ENCODE measurements at places on chromosomes 2 and 18.

- DNase-seq: no peak
Measured at GRCh38 chr2:46144133-46144800, 152.9 kb upstream of the EPAS1 start.

DNA sequence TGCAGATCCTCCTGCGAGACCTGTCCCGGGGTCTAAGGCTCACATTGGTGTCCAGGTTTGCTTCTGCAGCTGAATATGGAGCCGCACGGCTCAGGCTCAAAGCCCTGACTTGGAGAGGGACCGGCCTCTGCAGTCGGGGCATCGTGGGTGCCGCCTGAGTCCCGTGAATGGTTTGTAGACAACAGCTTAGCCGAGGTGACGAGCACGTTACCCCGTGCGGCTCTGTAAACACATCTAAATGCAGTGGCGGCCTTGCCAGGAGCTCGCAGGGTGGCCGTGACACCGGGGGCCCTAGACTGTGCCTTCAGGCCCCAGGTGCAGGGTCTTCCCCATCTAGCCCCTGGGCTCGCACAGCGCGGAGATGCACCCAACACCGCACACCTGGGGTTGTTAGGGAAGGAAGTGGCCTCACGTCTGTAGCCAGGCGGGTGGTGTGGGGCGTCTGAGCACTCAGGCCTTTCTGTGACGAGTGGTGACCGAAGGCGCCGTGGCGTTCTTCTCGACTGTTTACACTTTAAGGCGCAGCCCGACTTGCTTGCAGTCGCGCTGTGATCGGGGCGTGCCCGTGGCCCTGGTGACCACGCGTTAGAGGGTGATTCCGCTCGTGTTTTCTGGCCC, 91.6 kb downstream of the NFATC1 start:
- DNase-seq: no peak

DNA sequence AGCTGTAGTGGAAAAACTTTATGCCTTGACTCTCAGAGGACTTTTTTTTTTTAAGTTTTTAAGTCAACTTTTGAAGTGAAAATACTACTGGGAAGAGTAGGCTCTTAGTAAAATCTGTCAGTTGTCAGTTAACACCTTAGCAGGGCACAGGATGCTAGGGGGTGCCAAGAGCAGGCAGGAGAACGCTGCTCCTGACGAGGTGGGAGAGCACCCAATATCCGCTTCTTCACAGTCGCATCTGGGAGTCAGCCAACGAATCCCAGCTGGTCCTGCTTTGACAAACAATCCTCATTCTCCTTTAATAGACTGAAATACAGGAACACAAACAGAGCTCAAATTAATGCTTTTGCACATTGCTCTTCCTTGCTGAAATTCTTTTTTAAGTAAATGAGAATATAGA, 709.5 kb upstream of the ACVR2A start:
- no peak for DNase-seq

DNA sequence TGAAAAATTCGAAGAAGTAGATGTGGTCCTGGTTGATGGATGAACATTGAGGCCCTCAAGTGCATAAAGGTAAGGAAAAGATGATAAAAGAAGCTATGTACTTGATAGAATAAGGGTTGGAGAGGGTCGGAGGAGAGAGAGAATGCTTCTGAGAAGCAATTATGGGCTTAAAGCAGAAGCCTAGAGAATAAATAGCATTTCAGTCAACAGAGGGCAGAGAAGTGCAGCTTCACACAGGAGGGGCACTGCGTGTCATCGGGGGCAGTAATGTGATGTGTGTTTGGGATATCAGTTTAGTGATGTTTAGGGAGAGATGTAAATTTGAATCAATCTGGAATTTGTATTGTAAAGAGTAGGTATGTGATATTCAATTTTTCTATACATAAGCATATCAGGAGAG, 334.5 kb downstream of the PIK3C3 start:
- no peak for DNase-seq

- DNase-seq: no peak
Measured at GRCh38 chr2:168176402-168176801, 71.0 kb downstream of the STK39 start.

DNA sequence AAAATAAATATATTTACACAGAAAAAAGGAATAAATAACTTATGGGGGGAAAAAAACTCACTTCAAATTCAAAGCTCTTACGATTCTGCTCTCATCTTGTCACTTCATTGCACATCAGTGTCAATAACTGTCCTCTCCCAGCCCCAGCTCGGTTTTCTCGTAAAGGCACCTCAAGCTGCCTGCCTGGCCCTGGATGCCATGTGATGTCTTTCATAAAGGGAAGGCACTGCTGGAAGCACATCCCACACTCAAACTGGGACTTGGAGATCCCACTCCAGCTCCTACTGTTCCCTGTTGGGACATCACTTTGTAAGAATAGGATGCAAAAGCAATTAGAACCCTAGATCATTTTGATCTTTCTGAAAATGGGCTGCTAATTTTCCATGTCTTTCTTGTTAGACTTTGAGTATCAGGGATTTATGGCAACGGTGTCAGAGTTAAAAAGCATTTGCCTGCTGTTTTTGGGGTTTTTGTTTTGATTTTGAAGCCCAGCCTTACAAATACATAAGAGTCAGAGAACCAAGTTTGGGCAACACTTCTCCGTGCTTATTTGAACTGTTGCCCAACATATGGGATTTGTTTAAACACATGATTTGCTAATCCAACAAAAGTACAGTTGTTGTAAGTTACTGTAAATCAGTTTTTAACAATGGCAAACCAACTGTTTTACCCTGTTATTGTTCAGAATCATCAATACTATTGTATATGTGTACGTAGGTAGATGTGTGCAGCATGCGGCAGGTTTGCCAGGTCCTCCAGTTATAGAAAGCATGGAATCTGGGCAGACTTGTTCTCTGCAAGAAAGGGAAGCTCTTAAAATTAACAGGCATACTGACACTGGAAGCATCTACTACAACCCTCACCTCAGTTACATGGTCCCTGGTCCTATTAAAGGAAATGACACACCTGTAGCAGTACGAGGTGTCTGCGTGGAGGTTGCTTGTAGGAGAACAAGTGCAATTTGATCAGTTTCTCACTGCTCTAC, 20.6 kb downstream of the SERTAD2 start:
- DNase-seq: no peak

DNA sequence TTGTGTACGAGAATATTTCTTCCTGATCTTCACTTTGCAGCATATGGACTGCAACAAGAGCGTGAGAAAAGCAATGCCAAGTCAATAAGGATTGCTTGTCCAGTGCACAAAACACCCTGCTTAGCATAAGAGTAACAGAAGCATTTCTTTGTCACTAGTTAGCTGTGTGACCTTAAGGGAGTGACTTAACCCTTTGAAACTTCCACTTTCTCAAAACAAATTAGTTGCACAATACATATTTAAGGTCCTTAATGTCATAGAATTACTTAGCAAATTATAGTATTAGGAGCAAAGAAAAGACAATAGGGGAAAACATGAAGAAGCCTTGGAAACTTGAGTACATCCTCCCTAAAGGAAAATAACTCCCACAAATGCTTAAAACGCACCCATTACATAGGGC, 230.1 kb downstream of the RNF152 start:
- no peak for DNase-seq

DNA sequence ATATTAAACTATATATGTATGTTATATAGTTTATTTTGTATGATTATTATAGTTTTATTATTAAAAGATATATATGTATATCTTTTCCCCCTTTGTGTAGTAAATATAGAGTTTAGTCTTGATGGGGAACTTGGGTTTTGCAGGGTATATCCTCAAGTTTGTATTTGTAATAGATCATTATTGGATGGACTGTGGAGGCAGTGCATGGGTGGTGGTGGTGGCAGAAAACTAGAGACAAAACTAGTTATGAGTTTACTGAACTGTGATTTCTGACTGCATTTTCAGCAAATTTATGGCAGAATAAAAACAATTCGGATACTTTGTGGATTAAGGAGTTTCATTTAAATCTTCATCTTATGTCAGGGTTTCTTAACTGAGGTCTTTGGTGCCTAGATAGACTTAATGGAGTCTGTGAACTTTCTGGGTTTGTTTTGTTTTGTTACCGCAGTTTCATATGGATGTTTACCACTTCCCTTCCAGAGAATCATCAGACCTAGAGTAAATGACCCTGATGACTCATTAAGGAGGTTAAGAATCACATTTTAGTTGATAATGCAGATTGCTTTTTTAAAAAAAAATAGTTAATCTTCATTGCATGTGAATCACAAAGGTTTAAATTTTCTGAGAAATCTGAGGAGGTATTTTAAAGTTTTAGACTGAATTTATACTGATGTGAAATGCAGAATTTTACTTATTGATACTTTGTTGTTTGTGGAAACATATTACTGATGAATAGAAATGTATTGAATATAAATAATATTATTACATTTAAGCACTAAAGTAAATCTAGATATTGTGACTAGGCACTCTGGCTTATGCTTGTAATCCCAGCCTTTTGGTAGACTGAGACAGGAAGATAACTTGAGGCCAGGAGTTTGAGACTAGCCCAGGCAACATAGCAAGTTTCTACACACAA, 14.5 kb downstream of the EPC2 start:
- DNase-seq: peak; percentile 51

DNA sequence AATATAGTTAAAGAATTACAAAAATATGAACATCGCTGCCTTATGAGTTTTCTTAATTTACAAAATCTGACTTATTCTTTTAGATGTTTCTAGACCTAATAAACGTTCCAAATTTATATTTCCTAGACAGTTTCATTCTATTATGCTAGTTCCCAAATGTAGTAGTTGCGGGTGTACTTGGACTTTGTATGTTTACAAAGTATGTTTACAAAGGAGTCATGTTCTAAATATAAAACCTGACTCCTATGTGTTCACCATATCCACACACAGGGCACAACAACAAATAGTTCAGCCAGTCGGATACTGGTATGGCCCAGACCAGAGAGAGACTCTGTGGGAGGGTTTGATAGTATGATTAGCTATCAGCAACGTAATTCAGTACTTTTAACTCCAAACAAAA, 230.7 kb downstream of the KCNH7 start:
- no peak for DNase-seq

DNA sequence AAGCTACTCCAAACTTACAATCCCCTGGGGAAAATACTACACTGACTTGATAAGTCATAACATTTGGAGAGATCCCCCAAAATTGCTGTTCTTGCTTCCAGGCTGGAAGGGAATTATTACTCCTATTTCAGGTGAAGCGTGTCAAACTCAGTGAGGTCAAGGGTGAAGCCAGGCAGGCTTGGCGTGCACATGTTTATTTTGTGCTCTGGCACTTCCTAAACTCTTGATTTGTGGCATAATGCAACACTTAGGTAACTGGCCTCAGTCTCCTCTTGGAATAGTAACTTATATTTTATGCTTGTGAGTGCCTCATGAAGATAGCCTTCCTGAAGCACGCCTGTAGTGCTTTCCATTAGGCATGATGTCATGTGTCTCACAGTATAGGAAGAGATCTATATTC, 751.2 kb downstream of the CNTNAP5 start:
- DNase-seq: no peak

GRCh38 chr18:12283256-12283655, 24.8 kb upstream of the TUBB6 start:
- DNase-seq: no peak

GRCh38 chr2:38462121-38462661, 85.1 kb upstream of the ATL2 start:
- no peak for DNase-seq

GRCh38 chr2:205763708-205764211, 81.5 kb downstream of the NRP2 start:
- peak; percentile 39 for DNase-seq

- no peak for DNase-seq
Measured at GRCh38 chr18:9561759-9562158, 52.6 kb downstream of the PPP4R1 start.

GRCh38 chr2:135667045-135667444, 74.6 kb upstream of the UBXN4 start:
- DNase-seq: no peak

DNA sequence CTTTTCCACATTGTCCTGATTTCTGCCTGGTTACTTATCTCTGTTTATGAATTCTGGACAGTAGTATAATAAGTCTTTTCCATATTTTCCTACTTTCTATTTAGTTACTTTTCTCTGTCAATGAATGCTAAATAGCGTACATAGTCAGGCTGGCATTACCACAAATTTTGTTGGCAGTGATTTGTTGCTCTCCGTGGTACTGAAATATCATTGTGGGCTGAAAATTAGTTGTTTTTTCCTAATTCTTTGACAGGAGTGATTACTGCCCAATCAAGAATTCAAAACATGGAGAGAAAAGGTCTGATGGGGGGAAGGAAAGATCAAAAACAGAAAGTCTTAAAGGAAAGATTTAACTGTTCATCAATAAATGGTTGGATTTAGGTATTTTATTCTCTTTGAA, 7.7 kb upstream of the GALNT13 start:
- no peak for DNase-seq

DNA sequence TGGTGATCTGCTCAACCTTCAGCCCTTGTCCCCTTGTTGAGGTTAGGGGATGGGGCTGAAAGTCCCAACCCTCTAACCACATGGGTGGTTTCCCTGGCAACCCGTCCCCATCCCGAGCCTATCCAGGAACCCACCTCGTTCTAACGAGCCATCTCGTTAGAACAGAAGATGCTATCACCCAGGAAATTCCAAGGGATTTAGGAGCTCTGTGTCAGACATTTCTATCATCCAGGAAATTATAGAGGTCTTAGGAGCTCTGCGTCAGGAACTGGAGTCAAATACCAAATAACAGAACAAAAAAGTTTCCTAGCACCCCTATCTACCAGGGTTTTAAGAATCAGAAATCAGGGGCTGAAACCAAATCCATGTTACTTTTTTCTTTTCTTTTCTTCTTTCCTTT, 90.3 kb upstream of the LCLAT1 start:
- no peak for DNase-seq

- no peak for DNase-seq
Measured at GRCh38 chr2:26316041-26316440, 29.9 kb upstream of the SELENOI start.

GRCh38 chr2:15169326-15170069, 391.6 kb downstream of the NBAS start:
- no peak for DNase-seq

GRCh38 chr2:70418514-70418913, 116.6 kb upstream of the FAM136A start:
- no peak for DNase-seq

DNA sequence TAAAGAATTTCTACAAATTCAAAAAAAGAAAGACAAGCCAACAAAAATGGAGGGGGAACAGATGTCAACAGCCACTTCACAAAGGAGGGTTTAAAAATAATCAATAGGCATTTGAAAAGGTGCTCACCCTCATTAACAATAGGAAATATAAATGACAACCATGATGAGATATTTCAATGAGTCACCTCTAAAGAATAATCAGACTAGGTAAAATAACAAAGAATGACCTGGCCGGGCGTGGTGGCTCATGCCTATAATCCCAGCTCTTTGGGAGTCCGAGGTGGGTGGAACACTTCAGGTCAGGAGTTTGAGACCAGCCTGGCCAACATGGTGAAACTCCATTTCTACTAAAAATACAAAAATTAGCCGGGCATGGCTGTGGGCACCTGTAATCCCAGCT, 133.6 kb downstream of the KCNE4 start:
- DNase-seq: no peak

- DNase-seq: no peak
Measured at GRCh38 chr18:9694174-9694573, 13.9 kb upstream of the RAB31 start.

- no peak for DNase-seq
Measured at GRCh38 chr2:208086029-208086428, 38.3 kb downstream of the CRYGD start.

GRCh38 chr2:105731511-105731910, 13.2 kb upstream of the NCK2 start:
- DNase-seq: no peak

Measured in CD4-positive, alpha-beta memory T cell (primary cell).